ENCODE measurements at places on chromosomes 11 and 22.
A peak's percentile ranks its signal among the peaks of the same experiment; 100 is the strongest.

- DNase-seq: no peak
These were observed 5.8 kb upstream of the OR5B2 start for GRCh38 chr11:58433638-58434203.

DNA sequence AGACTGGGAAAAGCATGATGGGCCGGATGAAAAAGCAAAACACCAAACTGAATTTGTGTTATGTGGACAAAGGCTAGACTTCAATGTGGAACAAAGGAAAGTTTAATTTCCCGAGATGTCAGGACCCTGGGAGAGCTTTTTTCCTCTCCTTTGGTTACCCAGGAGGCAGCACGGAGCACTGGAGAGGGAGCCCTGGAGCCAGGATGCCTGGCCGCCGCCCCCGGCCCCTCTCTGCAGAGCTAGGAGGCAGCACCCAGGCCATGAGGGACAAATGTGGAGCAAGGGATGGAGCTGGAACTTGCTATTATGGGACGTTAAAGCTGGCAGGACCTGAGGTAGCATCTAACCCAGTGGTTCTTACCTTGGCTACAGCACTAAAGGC, 108.9 kb downstream of the MORC2 start:
- peak; percentile 8 for DNase-seq

DNA sequence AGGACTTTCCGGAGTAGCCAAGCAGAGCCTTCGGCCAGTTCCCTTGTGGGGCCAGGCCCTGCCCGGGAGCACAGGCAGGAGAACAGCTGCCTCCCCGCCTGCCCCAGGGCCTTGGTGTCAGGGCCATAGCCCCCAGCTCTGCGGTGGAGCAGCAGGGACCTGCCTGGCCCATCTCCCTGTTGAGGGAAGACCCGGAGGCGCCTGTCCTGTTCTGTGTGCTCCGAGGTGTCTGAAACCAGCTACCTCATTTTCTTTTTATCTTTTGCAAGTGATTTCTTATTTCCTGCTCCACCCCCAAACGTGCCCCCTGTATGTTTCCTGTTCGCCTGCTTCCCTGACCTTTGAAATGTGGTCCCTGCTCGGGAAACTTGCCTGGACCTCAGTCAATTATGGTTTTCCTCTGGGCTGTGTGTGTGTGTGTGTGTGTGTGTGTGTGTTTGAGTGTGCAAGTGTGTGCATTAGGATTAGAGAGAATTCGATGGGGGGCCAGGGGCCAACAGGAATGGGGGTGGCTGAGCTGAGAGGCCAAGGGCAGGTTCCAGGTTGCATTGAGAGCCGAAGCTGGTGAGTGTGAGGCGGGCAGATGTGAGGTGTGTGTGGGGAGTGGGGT, 19.1 kb downstream of the LRP5 start:
- peak; percentile 47 for DNase-seq

DNA sequence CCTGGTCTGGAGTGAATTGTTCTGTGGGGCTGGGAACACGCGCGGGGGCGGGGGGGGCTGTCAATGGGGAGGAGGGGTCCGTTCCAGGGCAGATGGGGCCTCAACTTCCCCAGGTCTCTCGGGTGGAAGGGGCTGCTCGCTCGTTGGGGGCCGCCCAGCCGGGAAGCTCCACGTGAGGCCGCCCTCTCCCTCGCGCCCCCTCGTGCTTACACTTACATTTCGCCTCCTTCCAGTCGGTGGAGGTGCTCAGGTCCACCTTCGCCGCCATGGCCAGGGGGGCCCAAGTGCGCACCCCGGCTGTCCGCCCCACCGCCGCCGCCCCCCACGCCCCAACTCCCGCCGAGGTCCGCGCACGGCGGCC, 452 bp downstream of the MACROD1 start:
- DNase-seq: peak; percentile 84

DNA sequence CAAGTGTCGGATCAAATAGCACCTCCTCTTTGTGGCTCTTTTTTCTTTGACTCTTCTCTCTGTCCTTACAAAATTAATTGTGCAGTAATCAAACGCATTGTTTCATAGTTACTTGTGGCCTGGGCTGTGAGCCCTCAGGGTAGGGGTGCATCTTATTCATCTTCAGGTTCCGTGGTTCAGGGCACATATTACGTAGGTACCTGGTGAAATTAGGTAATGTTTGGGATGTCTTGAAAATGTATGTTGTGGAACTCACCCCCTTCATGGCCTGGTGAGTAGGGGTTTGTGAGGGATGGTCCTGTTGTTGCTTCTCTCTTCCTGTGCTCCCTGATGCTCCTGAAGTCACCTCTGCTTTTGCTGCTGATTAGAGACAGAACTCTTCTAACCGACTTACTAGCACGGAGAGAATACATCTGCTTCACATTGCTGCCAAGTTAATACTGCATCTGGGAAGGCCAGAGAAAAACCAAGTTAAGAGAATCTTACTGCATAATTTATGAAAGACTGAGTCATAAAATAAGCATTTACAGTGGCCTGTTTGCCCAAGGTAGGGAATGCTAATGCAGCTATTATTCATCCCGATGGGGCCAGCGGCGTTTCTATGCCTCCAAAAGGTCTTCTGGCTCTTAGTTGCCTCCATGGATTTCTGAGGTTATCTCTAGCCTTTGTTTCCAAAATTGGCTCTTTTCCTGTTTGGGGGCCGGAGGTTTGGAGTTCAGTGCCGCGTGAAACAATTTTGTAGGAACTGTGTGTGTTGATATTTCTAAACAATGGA, 66.9 kb downstream of the TBC1D22A start:
- peak; percentile 95 for DNase-seq

GRCh38 chr11:83011333-83012167, 60.1 kb downstream of the RAB30 start:
- DNase-seq: no peak

All from osteoblast (primary cell).